Activated T-helper 2 cell treated with anti-CD3 and anti-CD28 coated beads, Interferon-gamma antibody, Interleukin-2, Interleukin-4, amounts not matched to agents 10 μg/mL and 5 μg/mL and 100 μg/mL, durations not matched to agents 14 hours and 24 hours and 36 hours (primary cell): ENCODE measurements at places on chromosomes 6 and 20. TPM values are rescaled to one million over a fixed set of nuclear protein-coding genes. Genes with fewer than 3 reads are reported as not detected.

Gene LAMA5
- total RNA-seq = 3.1 and 3.9 TPM in 2 replicates

Gene GFOD1
- 4.6 and 4.8 TPM in 2 replicates for total RNA-seq

GRCh38 chr6:110625883-110626282 lies 149.5 kb upstream of the SLC22A16 start:
- DNase-seq = no peak

- no peak for DNase-seq
These were observed 298.7 kb upstream of the MARCKS start for GRCh38 chr6:113558431-113558830.

Gene CHMP4B
- 113 and 116 TPM in 2 replicates for total RNA-seq
